ENCODE measurements at places on chromosomes 7 and 10.

DNA sequence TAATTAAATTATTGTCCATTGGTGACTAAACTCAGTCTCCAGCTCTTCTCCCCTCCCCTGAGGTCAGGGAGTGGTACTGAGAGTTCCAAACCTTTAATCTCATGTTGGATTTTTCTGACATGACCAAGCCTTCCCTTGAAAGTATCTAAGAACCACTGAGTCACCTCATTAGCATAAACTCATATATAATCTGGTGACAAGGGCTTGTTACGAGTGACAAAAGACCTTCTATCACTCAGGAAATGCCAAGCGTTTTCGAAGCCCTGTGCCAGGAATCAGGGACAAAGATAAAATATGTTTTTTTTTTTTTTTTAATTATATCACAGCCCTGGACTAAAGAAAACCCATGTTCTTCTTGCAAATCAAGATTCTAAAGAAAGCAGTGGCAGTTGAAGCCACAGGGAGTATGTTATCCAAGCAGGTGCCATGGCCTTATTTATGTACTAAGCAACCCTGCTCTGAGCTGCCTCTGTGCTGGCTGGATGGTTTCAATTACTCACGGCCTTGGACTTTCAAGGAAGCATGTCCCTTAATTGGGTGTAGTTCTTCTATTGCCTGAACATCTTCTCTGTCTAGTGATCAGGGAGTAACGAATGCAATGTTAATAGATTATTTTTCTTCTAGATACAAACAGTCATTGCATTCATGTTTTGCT lies 169.0 kb upstream of the PRKCQ start:
- no peak for DNase-seq

DNA sequence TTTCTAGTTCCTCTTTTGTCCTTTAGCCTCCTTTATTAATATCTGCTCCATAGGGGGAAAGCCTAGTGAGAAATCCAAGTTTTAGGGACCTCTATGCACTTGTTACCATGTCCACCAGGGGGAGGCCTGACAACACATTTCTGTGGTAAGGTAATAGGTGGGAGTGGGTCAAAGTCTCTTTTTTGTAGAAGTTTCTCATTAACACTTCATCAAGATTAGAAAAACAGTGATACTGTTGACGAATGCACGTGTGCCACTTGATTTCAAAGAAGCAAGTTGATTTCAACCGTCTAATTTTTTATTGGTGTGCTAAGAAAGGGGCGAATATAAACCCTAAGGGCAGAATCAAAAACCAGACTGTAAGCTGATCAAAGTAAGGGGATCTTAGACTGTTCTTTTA lies 30.6 kb downstream of the CISD1 start:
- DNase-seq: peak; percentile 34

DNA sequence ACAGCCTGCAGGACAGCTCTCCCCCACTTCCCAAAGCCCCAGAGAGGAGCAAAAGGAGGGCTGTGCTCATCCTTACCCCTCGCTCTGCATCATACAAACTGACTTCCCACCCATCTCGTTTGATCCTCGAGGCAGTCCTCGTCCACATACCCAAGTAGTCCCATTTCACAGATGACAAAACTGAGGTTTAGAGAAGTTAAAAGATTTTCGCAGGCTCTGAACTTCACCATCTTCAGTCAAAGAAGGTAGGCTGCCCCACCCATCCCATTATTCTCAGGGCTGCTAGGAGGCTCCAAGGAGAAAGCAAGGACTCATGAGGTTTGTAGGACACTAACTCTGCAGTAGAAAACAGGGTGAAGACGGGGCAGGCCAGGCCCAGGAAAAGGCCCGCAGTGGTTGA lies 147.1 kb downstream of the SLIT1 start:
- DNase-seq: no peak

DNA sequence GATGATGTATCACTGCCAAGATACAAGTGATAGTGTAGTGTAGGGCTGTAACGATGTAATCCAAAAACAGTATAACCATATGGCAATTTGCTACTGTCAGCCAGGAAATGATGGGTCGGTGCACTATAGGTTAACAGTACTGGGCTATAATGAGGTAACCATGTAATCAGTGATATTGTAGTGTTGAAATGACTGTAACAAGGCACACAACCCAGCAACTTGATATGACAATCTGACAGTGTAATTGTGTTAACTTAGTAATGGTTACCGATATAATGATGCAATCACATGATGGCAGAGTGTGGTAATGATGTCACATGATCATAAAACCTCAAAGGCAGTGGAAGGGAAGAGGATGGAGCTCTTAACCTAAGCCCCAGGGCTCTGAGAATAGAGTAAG lies 73.8 kb upstream of the SLF2 start:
- DNase-seq: no peak

DNA sequence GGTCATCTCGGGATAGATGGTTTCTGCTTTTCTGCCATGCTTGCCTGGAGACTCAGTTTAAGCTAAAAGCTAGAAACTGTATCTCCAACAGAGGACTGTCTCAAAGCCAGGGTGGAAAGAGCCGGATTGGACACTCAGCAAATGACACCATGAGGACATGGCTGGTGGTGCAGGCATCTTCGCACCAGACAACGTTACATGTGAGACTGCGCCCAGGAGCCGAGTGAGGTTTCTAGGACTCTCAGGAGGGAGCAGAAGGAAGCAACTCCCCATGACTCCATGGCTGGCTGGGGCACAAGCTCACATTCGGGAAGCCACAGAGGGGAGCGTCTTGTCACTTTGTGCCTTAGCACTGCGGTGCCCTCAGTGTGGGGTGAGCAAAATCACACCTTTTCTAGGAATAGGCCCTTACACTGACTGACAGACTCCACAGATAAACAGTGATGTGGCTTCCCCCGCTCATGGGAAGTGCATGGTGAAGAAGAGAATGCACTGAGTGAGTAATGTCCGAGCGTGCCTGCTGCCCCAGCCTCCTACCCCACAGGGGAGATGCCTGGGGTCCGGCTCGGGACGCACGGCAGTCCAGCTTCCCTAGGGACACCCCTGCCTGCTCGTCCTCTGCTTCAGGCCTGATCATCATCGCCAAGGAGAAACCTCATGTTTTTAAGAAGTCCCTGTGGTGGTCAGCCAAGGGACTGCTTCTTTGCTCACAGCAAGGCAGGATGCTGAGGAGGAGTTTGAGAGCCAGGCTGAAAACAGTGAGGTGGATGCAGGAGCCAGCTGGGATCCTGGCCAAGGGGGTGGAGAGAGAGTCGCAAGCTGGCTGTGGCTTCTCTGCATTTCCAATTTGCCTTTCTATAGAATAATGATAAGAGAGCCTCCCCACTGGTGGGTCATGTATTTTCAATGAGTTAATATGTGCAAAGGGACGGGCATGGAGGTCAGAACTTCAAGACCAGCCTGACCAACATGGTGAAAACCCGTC lies 52.2 kb upstream of the FXYD4 start:
- DNase-seq: no peak

- no peak for DNase-seq
Observed at GRCh38 chr10:69292459-69292858, 14.2 kb downstream of the HK1 start.
